ENCODE measurements at places on chromosomes 2 and 18.
A peak's percentile ranks its signal among the peaks of the same experiment; 100 is the strongest.

DNA sequence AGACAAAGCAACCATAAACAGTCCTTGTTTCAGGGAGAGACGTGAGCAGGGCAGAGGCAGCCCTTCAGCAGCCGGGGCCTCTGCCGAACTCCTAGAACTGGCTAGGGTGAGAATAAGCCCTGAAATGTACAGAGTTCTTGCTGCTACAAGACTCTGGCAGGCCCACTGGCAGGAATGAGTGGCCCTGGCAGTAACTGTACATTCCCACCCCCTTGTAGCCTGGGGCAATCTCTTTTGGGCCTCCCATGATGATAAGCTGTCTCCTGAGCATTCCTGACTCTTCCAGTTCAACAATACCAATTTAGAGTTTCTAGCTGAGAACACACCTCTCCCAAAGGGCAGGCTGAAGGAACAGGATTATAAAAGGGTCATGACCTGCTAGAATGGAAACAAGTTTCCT is 54.3 kb downstream of the HAUS1 start:
- no peak for DNase-seq

GRCh38 chr2:237315829-237316225 is 98.1 kb downstream of the COL6A3 start:
- no peak for DNase-seq

DNA sequence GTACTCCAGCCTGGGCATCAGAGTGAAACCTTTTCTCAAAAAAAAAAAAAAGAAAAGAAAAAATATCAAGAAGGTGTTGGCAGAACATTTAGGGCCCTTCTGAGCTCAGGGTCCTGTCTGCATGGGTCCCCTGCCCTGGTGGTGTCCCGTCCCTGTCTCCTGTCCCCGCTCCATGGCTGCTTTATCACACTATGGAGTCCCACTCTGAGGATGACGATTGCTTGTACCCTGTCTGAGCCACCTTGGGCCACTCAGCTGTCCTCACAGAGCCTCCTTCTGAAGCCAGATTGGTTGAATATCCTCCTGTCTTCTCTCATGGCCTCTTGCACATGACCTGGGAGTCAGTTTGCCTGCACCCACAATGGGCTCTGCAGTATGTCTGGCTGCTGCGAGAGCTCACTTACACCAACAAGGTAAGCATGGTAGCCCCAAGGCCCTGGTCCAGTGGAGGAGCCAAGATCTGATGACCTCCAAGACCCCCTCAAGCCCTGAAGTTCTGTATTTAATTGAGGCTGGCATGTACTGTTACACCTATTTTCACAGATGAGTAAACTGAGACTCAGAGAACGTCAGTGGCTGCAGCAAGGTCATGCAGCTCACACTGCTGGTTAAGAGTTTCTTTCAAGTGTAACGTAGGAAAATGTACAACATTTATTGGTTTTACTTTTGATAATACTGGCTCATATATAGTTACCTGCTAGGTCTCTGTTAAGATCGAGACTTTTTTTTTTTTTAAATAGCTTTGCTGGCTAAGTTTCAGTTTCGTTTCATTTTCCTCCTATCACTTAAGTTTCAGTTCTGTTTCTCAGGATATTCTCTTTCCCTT is 16.9 kb upstream of the ZCCHC2 start:
- DNase-seq, result no peak

GRCh38 chr2:204004912-204005311 is 68.3 kb downstream of the ICOS start:
- DNase-seq, result no peak

GRCh38 chr2:88503771-88504170 is 51.3 kb upstream of the FOXI3 start:
- no peak for DNase-seq

DNA sequence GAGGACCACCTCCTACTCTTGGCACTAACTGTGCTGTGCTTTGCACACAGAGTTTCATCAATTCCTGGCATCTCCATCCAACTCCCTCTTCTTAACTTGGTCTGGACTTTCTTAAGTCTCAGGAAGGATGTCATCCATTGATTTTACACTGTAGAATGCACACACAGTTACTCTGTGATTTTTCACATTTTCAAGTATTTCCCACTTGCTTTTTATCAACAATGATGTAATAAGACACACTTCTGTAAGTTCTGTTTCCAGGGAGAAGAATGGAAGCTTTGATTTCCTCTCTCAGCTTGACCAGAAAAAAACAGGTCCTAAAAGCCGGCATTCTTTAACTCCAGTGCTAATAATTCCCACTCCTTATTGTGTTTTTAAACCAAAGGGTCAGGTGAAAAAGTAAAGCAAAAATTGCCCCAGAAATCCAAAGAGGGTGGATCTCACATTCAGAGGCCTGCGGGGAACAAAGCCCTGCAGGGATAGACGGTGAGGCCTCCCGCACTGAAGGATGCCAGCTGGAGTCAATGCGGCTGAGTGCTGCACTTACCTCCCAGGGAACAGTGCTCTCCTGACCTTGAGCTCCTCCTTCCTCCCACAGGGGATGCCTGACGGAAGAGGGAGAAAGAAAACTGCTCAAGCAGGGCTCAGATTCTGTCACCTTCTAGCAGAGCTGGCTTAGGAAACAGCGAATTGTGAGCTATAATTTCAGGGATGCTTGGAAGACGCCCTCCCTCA is 83.1 kb downstream of the PDCL3 start:
- no peak for DNase-seq

DNA sequence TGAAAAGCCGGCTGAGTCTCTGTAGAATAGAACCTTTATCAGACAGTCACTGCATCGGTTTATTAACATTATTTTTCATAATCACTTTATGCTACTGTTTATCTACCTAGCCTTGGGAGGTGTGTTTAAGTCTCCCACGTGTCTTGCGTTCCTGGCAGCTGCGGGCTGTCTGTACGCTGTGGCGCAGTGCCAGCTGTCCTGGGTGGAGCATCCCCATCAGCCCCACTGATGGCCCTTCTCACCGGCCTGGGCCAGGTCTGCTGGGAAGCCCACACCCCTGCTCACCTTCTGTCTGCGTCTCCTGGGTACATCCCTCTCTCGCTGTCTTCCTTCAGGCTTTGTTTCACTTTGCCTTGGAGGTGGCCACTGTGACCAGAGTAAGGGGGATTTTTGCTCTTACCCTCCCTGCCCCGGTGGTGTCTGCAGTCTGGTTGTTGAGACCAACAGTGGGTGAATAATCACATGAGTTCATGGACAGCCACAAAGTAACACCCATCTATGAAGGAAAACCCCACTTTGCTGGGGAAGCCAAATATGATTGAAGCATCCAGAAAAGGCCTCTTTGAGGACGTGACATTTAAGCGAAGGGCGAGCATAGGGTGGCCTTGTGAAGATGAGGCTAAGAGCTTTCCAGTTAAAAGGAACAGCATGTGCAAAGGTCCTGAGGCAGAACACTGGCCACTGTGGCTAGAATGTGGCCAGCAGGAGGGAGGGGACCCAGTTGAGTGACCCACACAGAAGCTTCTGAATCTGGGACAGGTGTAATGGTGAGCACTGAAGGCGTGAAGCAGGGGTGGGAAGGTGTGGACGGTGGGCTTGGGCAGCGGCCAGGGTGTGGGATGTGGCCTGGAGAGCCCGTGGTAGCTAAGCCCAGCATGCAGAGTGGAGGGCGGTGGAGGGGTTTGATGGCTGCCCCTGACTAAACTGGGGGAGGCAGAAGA is 41.7 kb downstream of the RAMP1 start:
- no peak for DNase-seq

DNA sequence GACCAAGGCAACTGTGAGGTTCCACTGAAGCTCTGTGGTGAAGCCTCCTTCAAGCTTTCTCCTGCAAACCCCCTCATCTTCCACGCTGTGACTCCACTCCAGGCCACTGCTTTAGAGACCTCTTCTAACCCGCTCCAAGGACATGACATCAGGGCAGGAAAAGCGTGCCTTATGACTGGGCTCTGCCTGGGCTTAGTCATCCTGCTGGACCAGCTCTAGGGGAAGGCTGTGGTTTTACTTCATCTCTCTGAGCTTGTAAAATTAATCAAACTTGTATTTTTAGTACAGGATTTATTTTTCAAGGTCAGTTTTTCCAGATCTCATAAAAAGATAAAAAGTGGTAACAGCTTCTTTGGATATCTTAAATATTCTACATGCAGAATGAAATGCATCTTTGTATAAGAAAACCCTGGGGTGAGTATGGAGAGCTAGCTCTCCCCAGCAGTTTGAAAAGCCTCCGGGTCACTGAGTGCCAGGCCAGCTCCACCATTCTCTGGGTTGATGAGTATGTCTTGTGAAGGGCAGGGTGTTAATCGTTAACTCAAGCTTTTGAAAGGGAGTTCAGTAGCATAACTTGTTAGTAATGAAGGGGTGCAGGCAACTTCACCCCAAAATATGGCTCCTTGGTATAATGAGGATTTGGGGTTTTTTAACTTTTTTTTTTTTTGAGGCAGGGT is 33.1 kb upstream of the YPEL5 start:
- peak; percentile 65 for DNase-seq

GRCh38 chr2:240498958-240499260 is 58.9 kb downstream of the ANKMY1 start:
- DNase-seq, result no peak

GRCh38 chr2:53549497-53549896 is 218.1 kb upstream of the CHAC2 start:
- no peak for DNase-seq

- peak; percentile 63 for DNase-seq
Measured at GRCh38 chr2:86695053-86695691, 24.9 kb upstream of the RMND5A start.

DNA sequence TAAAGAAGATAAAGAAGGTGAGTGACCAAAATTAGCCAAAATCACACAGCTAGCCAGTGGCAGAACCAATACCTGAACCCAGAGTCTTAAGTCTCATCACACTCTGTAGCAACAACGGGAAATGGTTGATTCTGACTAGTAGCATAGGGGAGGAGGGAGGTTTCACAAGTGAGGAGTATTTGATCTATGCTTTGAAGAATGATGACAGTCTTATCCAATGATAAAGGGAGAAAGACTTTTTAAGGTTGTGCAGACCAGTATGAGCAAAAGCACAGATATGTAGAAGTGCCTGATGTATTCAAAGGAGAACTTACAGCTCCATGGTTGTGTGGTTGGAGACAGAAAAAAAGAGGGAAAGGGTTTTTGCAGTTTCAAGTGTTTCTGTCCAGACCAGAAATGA is 50.7 kb upstream of the LINC00305 start:
- no peak for DNase-seq

DNA sequence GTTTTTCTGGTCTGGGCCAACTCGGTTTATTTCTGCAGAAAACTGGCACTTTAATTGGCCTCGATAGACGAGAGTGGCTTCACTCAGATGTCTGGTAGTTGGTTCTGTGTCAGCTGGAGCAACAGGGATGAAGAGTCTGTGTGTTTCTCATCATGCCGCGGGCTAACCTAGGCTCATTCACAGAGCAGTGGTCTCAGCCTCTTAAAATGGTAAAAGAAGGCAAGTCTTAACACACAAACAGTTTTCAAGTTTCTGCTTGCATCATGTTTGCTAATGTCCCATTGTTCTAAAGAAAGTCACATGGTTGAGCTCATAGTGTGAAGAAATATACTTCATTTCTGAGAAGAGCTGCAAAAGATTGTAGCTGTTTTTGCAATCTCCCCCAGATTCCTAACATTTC is 37.5 kb upstream of the ANXA4 start:
- no peak for DNase-seq

GRCh38 chr2:182280118-182280517 is 146.7 kb downstream of the PDE1A start:
- DNase-seq, result no peak

GRCh38 chr2:237754626-237755248 is 43.8 kb upstream of the RBM44 start:
- no peak for DNase-seq

- no peak for DNase-seq
Measured at GRCh38 chr2:3173031-3173430, 204.6 kb downstream of the EIPR1 start.

- no peak for DNase-seq
Measured at GRCh38 chr18:67417864-67418523, 98.5 kb downstream of the DSEL start.

GRCh38 chr18:72867746-72868584 is at the start of gene NETO1:
TSS of gene NETO1 (minus strand) at chr18:72867987. CDS start at chr18:72867291, 696 bp downstream.
- no peak for DNase-seq

DNA sequence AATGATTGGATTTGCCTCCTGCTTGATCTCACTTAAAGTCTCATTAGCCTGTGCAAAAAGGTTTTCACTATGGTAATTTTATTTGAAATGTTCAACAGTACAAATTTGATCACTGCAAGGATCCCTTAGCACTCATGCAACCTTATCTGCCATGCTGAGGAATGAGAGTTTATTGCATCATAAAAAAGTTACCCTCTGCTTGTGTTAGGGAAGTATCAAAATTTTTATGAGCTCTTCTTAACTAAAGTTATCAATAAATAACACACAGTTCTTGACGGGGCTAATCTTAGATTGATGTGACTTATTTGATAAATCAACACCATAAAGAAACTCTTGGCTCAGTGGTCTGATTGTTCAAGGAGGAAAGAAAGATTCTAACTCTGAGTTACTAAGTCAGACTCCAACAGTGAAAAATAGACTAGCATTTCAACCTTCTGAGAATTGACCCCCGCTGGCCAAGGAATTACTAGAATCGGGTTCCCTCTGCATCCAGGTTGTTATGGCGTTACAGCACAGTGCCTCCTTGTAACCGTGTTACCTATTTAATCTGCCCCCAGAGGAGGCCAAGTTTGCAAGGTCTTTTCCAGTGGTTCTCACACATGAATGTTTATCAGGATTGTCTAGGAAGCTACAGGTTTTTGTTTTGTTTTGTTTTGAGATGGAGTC is 259.7 kb downstream of the CDCA7 start:
- no peak for DNase-seq

DNA sequence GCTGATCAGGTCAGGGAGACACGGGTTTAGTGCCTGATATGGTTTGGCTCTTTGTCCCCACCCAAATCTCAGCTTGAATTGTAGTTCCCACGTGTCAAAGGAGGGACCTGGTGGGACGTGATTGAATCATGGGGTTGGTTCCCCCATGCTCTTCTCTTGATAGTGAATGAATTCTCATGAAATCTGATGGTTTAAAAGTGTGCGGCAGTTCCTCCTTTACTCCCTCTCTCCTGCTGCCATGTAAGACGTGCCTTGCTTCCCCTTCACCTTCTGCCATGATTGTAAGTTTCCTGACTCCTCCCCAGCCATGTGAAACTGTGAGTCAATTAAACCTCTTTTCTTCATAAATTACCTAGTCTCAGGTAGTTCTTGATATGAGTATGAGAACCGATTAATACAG is 424.5 kb downstream of the NBAS start:
- no peak for DNase-seq

GRCh38 chr2:60867848-60868247 is 13.5 kb upstream of the REL start:
- no peak for DNase-seq

DNA sequence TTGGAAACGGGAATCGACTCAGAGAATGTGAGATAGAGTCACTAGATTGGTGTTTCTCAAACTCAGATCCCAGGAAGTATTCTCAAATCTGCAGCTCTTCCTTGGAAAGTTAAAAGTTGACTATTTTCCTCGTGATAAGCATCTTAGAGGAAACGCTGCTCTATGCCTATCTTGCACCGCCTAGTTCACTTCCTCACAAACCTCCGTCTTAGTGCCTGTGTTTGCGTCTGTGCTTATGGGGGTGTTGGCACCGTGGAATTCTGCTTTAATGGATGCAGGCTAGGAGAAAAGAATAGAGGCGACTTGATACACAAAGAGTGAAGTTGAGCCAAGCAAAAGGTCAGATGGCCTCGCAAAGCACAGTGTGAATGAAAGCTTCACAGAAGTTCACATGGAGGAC is 255.3 kb upstream of the ID2 start:
- no peak for DNase-seq

- DNase-seq, result no peak
Measured at GRCh38 chr2:104852090-104852666, 1.7 kb upstream of the POU3F3 start.

GRCh38 chr18:62897153-62897552 is 181.8 kb downstream of the PHLPP1 start:
- no peak for DNase-seq

- no peak for DNase-seq
Measured at GRCh38 chr2:200471324-200471848, 38.5 kb downstream of the KCTD18 start.
